ENCODE measurements at places on chromosomes 4 and X.

DNA sequence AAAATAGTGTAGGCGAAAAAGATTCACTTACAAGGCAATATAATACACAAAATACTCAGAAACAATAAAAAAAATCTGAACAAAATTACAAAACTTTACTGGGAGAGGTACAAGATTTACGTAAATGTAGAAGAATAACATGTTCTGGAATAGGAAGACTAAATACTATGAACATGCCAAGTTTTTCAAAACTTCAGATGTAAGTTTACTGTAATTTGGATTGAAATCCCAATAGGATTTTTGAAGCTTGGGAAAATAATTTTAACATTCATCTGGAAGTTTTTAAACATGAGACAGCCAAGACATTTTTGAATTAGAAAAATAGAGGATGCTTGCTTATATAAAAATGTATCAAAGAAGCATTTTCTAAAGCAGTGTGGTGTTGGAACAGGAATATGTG, 30.5 kb upstream of the CT83 start:
- no peak for DNase-seq

DNA sequence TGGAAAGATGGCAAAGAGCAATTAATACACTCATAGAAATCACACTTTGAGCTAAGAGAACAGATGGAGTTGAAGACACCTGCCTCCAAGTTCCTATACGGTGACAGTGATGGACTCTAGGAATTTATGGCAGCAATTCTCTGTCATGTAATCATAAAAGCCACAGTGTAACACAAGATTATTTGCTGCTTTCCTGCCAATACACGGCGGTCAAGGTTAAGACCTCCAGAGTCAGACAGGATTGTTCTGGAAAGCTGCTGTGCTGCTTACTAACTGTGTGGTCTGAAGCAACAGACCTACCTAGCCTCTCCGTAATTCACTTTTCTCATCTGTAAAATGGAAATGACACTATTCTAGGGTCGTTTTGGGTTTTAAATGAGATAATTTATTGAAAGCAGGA, 14.6 kb upstream of the KIT start:
- no peak for DNase-seq

GRCh38 chr4:14130551-14130950, 503.0 kb upstream of the BOD1L1 start:
- DNase-seq, result no peak

GRCh38 chr4:103415801-103416200, 217.7 kb upstream of the CENPE start:
- DNase-seq, result no peak

DNA sequence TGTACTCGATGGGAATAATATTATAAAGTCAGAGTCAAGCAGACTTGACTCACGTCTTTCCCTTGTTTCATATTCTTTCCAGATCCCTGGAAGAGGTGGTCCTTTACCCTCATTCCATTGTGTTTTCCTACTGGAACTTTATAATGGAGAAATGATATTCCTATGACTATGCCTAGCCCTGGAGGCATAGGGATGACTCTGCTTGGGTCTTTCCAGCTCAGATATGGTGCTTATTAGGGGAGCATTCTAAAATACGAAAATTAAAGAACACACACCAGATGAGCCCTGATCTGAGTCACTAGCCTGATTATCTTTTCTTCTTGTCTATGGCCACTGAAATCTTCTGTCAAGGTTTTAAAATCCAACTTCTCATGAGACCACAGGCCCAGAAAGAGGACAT, 231.4 kb downstream of the ANKRD50 start:
- no peak for DNase-seq

- no peak for DNase-seq
Observed at GRCh38 chr4:175034986-175035705, 117.0 kb downstream of the ADAM29 start.

DNA sequence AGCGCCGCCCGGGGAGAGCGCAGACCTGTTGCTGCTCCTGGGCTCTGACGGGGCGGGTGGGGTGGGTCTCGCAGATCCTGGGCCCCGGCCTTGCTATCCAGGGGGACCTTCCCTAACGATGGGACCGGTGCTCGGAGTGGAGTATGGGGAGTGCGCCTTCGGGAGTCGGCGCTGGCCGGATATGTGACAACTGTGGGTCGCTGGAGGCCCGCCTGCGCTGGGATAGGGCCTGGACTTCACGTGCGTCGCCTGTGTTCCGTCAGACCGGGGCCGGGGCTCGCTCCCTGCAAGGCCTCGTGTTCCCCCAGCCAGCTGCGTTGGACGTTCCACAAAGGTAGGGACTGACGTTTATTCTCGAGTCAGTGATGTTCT, 1.3 kb downstream of the TBL1X start:
- DNase-seq, result no peak

DNA sequence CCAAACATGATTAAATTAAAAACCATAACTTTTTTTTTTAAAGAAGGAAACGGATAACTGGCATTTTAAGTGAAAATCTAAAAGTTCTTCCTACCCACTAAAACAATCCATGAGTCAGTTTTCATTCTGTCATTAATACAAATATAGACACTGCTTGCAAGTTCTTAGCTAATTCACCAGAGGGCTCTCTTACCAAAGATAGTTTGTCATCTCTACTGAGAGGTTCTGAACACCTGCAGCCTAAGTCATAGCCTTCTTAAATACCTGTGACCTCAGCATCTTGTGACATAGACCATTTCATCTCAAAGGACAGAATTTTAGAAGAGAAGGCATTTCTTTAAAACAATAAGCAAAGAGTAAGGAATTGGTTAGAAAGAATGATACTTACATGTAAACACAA, 65.3 kb upstream of the FAM120C start:
- DNase-seq, result no peak

- DNase-seq, result no peak
Observed at GRCh38 chr4:177574446-177574845, 132.2 kb upstream of the AGA start.

DNA sequence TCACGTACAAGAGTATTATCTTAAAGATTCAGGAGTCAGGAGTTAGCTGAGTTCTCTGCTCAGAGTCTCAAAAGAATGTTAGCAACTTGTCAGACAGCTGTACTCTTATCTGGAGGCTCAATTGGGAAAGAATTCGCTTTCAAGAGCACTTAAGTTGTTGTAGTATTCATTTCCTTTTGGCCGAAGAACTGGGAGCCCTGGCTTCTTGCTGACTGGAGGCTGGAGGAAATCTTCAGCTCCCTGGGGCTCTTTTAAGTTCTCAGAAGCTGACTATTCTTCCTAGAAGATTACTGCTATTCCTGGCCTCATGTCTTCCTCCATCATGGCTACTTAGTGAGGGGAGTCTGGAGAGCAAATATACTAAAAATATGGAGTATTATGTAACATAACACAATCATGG, 587.2 kb downstream of the EPHA5 start:
- no peak for DNase-seq

- DNase-seq, result no peak
Observed at GRCh38 chrX:86033385-86033784, 14.0 kb downstream of the CHM start.

- no peak for DNase-seq
Observed at GRCh38 chr4:120158841-120159463, 92.3 kb upstream of the MAD2L1 start.

- DNase-seq, result peak; percentile 37
Observed at GRCh38 chr4:56575820-56576429, 70.3 kb downstream of the ARL9 start.

DNA sequence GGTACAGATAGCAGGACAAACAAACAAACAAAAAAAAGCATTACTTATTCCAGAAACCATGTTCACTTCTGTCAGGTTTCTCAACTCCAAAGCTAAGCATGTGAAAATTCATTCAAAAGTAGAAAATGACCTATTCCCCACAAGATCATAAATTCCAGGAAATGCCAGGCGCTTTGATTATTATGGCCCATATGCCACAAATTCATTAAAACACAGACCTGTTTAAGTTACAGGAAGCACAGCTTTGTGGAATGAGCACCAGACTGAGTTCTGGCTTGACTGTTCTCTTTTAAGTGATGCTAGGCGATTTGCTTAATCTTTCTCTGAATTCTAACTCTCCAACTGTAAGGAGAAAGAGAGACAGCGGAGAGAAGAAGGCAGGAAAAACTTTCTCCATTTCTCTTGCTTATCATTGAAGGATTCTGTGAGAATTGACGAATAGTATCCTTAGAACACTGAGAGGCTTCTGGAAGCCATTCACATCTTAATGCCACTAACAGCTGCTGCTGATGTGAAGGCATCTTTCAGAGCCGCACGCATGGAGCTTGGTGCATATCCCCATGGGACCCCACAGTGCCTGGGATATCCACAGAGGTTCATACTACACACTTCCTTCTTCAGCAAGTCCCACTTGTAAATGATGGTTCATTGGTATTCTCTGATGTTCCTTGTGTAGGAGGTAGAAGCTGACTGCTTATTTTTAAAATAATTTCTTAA, 138.0 kb downstream of the ZNF674 start:
- no peak for DNase-seq

GRCh38 chr4:20359692-20360091, 108.0 kb downstream of the SLIT2 start:
- no peak for DNase-seq

DNA sequence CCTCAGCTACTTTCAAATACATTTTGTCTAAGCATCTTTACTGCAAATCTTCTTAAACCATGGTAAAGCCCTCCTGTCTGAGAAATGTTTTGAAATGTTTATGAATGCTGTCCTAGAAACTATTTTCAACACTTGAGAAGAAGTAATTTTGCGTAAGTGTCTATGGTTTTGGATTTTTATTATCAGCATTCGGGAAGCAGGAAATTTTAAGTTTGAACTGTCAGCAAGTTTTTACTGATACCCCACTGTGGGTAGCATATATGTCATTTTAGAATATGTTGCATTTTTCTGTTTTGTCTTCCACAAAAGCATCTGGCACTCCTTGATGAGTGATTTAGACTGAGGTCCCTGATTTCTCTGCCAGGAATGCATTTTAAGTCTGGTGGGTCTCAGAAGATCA, 302.4 kb upstream of the GIMD1 start:
- DNase-seq, result no peak

- DNase-seq, result no peak
Observed at GRCh38 chr4:8033067-8033755, 93.5 kb upstream of the AFAP1 start.

DNA sequence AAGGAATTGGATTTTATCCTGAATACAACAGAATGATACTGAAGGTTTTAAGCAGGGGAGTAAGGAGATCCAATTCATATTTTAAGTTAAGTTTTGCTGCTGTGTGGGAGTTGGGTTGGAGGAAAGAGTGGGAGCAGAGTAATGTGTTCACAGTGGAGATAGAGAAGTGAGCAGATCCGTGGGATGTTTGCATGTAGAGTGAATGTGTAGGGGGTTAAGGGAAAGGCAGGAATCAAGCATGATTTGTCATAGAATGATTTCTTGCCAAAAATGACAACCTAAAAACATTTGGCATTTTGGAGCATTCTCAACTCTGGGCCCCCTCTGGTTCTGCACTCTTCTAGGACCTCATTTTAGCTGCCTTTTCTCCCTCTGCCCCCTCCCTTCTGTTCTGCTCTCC, 76.6 kb downstream of the ARHGAP10 start:
- no peak for DNase-seq

DNA sequence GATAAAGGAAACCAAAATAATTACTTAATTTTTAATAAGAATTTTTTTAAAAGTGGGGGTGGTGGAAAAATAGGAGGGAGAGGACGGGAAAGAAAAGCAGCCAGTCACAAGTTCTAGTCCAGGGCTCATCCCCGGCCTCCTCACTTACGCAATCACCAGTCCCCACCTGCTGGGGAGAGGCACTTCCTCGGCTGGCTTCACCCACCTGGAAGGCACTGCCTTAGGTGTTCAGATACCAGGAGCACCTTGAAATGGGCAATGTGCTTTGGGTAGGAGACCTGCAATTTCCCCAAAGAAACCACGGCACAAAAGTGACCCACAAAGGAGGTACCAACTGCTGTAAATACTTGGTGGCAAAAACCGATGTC, 23.8 kb downstream of the AFAP1 start:
- no peak for DNase-seq

DNA sequence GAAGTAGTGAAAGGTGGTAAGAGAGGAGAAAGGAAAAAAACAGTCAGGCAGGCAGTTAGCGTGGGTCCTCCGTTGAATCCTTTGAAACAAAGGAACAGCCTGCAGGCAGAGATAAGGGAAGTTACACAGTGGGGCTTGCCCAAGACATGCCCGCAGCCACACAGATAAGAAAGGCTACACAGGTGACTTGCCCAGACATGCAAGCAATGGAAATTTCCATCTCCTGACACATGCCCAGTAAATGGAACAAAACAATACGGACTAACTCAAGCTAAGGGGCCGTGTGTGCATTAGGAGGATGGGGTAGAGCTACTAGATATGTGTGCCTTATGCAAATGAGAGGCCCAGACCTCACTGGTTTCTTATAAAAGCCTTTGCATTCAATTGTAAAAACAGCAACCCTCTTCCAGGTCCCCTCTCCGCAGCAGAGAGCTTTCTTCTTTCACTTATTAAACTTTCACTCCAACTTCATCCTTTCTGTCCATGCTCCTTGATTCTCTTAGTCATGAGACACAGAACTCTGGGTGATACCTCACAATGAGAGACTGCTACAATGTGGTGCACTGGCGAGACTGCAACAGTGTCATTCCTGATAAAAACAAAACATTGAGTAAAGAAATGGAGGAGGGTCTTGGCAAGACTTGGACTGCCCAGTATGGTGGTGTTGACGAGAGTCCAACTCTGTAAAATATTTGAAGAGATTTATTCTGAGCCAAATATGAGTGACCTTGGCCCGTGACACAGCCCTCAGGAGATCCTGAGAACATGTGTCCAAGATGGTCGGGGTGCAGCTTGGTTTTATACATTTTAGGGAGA, 997.4 kb upstream of the PRKX start:
- DNase-seq, result peak; percentile 88

- no peak for DNase-seq
Observed at GRCh38 chr4:16942491-16942890, 44.0 kb upstream of the LDB2 start.

DNA sequence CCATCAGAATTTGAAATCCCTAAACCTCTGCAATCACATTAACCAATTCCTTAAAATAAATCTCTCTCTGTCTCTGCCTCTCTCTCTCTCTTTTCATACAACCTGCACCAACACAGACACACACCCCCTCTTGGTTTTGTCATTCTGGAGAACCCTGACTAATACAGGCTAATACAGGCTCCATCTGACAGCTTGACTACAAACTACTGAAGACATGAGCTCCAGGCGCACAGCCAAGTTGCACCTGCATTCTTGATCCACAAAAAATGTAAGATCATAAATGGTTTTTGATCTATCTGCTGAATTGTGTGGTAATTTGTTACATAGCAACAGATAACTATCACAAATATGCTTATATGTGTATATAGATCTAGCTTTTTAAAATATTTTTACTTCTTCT, 2414.2 kb downstream of the PCDH7 start:
- DNase-seq, result no peak

GRCh38 chr4:699816-700580, 5.6 kb upstream of the PCGF3 start:
- DNase-seq, result no peak

DNA sequence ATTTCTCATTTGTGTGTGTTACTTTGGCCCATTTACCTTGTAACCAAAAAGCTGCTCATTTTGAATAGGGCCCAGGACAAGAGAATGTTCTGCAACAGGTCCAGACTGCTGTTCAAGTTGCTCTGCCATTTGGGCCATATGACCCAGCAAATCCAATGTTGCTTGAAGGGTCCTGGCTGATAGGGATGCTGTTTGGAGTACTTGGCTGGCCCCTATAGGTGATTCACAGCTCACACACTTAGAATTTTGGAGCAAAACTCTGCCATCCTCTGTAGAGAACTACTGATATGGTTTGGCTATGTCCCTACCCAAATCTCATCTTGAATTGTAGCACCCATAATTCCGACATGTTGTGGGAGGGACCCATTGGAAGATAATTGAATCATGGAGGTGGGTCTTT, 131.5 kb downstream of the AASDH start:
- DNase-seq, result no peak

- no peak for DNase-seq
Observed at GRCh38 chrX:100120956-100121355, 289.1 kb downstream of the PCDH19 start.

Data from GDM1 (cell line).